Foreskin keratinocyte (primary cell): ENCODE measurements at places on chromosomes 7 and 10. TPM values are rescaled to one million over a fixed set of nuclear protein-coding genes. Genes with fewer than 3 reads are reported as not detected.

MINDY4 gene
- total RNA-seq: 3.0 and 3.5 TPM in 2 replicates

CLCN1 gene
- total RNA-seq: 0.04 TPM in 1 of 2 replicates, not detected in the other

LFNG gene
- total RNA-seq: 17.7 and 21.5 TPM in 2 replicates

SPAG6 gene
- total RNA-seq: not detected in 2 replicates

PALD1 gene
- 0.04 and 0.07 TPM in 2 replicates for total RNA-seq

RSPH10B gene
- 0.04 TPM in 1 of 2 replicates, not detected in the other for total RNA-seq

MCU gene
- 30.6 and 34.1 TPM in 2 replicates for total RNA-seq

HGF gene
- not detected in 2 replicates for total RNA-seq
